ENCODE measurements at places on chromosomes 11 and 22. TPM values are rescaled to one million over a fixed set of nuclear protein-coding genes. Genes with fewer than 3 reads are reported as not detected.
A peak's percentile ranks its signal among the peaks of the same experiment; 100 is the strongest.

MAJIN gene
- total RNA-seq = not detected

- H3K27ac ChIP-seq = no peak overlapping the region
- no peaks in the 10 kb centered on the region for H3K27me3 ChIP-seq
- peak; percentile 42 for DNase-seq
- peak overlapping the region; percentile 54 for H3K4me3 ChIP-seq
- peaks cover 25% of the 10 kb centered on the region for H3K36me3 ChIP-seq
These were observed 585 bp downstream of the THYN1 start for GRCh38 chr11:134252346-134253187.

DNA sequence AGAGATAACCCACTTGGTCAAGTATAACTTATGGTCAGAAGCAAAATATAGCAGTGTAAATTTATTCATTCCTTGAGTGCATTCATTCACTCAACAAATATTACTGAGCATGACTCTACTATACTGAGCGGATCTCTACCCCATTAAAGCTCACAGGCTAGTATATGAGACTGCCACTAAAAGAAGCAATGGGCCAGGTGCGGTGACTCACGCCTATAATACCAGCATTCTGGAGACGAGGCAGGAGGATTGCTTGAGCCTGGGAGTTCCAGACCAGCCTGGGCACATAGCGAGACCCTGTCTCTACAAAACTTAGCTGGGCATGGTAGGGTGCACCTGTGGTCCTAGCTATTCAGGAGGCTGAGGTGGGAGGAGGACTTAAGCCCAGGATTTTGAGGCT, 197.6 kb upstream of the BLID start:
- no peak overlapping the region for H3K4me3 ChIP-seq
- DNase-seq = no peak
- H3K36me3 ChIP-seq = no peaks in the 10 kb centered on the region
- no peaks in the 10 kb centered on the region for H3K27me3 ChIP-seq
- peaks cover 52% of the 10 kb centered on the region for H3K4me1 ChIP-seq

GRCh38 chr22:20803696-20804324, 29.9 kb downstream of the SERPIND1 start:
- H3K36me3 ChIP-seq = peaks cover 48% of the 10 kb centered on the region
- H3K4me3 ChIP-seq = no peak overlapping the region
- no peak overlapping the region for H3K27ac ChIP-seq
- DNase-seq = peak; percentile 56
- H3K4me1 ChIP-seq = no peaks in the 10 kb centered on the region
- no peaks in the 10 kb centered on the region for H3K27me3 ChIP-seq

MIOX gene
- not detected for total RNA-seq

DNA sequence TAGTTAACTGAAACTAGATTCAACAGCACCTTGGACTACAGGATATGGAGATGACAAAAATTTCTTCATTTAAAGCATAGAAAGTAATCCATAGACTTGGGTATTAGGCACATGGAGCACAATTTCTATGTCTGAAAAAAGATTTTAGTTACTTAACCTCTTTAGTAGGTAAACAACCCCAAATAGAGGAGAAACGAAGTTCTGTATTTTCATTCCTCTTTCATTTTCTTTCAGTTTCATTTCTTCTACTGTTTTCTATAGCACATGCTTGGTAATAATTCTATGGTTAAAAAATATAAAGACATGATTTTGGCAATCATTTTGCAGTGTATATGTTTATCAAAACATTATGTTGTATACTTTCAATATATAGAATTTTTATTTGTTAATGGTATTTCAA, 99.5 kb downstream of the CASP12 start:
- DNase-seq = no peak
- H3K36me3 ChIP-seq = no peaks in the 10 kb centered on the region
- no peaks in the 10 kb centered on the region for H3K27me3 ChIP-seq
- H3K4me1 ChIP-seq = peaks cover 10% of the 10 kb centered on the region

DNA sequence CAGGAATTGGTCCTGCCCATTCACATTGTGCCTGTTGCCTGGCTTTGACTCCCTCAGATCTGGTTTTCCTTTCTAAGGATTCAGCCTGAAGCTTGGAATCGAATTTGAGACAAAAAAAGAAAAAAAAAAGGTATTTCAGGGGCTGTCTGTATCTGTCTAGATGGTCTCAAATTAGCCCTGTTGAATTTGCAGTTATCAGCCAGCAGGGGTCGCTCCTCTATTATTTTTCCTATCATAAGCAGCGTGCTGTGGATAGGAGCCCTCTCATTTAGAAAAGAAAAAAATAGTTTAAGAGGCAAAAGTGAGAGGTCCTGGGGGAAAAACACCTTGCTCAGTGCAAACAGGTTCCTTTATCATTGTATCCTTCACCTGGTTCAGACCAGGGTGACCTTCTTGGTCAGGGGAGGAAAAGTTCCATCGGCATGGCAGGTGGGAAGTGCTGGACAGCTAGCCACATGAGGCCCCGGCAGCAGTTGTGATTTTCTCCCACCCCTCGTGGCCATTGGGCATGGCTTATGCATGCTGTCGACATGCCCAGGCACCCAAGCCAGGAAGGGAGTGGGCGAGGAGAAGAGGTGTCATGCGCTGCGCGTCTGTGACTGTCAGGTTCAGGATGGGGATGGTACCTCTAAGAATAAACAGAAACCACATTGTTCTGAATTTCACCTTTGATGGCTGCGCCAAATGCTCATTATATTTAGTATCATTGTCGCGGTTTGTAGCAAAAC, 13.1 kb downstream of the OR5AK2 start:
- DNase-seq = no peak
- H3K4me1 ChIP-seq = no peaks in the 10 kb centered on the region
- no peaks in the 10 kb centered on the region for H3K36me3 ChIP-seq
- H3K4me3 ChIP-seq = no peak overlapping the region
- no peaks in the 10 kb centered on the region for H3K27me3 ChIP-seq

DNA sequence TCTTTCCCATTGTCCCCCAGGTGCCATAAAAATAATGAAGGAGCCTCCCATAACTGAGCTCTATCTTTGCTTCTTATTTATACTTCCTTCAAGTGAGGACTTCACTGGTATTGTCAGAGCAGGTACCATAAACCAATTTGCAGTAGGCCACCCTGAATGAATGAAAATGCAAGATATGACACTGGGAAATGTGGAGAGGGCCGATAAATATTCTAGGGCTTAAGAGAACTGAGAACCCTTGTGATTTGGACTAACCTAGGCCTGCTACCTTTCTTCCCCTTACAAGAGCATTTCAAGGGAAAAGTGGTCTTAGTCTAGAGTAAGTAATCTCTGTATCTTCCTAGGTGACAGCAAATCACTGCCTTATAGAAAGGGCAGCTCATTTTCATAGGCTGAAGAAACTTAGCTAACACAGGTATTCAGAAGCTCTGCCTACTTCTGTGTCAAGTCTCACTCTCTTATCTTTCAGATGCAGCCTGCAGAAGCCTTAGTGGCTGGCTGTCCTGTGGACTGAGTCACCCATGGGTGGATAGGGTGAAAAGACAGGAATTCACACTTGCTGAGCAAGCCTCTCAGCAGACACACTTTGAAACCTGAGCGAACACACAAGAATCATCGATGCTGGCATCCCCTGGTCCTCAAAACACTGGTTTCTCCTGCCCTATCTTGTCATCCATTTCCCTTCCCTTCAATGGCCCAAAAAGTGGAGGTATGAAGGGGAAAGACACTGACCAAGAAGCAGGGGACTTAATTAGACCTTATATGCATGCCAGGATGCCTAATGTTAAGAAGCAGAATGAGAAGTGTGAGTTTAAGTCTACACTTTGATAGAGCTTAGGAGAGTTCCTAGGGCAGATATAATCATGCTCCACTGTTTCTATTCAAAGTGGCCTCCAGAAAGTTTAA, 15.2 kb downstream of the NRIP3 start:
- no peak overlapping the region for H3K27ac ChIP-seq
- no peaks in the 10 kb centered on the region for H3K36me3 ChIP-seq
- no peaks in the 10 kb centered on the region for H3K27me3 ChIP-seq
- no peak overlapping the region for H3K4me3 ChIP-seq

DNA sequence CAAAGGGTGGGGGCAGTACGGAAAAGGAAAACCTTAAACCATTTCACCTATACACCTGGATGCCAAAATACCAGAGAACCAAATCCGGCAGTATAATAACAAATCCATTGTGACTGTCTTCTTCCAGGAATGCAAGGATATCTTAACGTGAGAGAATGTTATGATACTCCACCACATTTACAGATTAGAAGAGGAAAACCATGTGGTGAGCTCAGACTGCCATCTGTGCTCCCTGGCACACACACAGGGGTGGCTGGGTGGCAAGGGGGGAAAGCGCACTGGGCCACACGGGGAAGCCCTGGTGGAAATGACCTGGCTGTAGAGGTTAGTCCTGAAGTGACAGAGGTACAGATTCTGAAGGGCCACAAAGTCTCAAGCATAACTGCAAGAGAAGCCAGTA, 9.9 kb downstream of the EIF1AD start:
- no peak overlapping the region for H3K27ac ChIP-seq
- no peaks in the 10 kb centered on the region for H3K27me3 ChIP-seq
- H3K36me3 ChIP-seq = no peaks in the 10 kb centered on the region
- no peaks in the 10 kb centered on the region for H3K4me1 ChIP-seq
- DNase-seq = no peak

- no peaks in the 10 kb centered on the region for H3K36me3 ChIP-seq
- no peak overlapping the region for H3K27ac ChIP-seq
- no peaks in the 10 kb centered on the region for H3K4me1 ChIP-seq
- DNase-seq = no peak
- no peaks in the 10 kb centered on the region for H3K27me3 ChIP-seq
- no peak overlapping the region for H3K4me3 ChIP-seq
These were observed 453.6 kb downstream of the TMEM135 start for GRCh38 chr11:87491381-87491780.

DNA sequence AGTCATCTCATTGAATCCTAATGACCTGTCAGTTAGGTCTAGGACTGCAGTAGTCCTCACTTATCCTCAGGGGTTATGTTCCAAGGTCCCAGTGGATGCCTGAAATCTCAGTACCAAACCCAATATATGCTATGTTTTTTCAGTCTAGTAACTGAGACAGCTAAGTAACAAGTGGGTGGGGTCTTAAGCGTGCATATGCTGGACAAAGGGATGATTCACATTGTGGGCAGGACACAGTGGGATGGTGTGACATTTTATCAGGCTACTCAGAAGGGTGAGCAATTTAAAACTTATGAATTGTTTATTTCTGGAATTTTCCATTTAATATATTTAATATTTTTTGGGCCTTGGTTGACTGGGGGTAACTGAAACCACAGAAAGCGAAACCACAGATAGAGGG, 29.0 kb downstream of the DDX10 start:
- no peak overlapping the region for H3K4me3 ChIP-seq
- H3K27ac ChIP-seq = no peak overlapping the region
- peak; percentile 30 for DNase-seq
- peaks cover 18% of the 10 kb centered on the region for H3K36me3 ChIP-seq

GRCh38 chr11:19952116-19952605, 208.1 kb downstream of the DBX1 start:
- H3K27me3 ChIP-seq = no peaks in the 10 kb centered on the region
- no peak for DNase-seq
- peak overlapping the region; percentile 7 for H3K27ac ChIP-seq
- peaks cover 54% of the 10 kb centered on the region for H3K4me1 ChIP-seq

DNA sequence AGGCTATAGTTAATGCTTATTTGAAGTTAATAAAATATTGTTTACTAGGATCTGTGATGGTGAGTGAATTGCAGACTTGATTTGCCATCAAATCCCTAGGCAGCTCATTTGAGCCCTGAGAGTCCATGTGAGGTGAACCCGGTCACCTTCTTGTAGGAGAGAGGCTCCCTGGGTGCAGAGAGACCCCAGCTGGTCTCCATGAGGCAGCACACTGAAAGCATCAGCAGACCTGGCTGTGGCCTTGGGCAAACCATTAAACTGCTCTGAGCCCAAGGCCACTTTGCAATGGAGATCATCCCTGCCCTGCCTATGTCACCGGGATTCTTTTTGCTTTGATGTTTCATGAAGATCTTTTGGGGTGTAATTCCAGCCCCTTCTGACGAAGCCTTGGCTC, 125.2 kb downstream of the MICAL2 start:
- DNase-seq = peak; percentile 59
- no peaks in the 10 kb centered on the region for H3K27me3 ChIP-seq
- peak overlapping the region; percentile 79 for H3K27ac ChIP-seq
- peaks cover 8% of the 10 kb centered on the region for H3K4me1 ChIP-seq
- H3K4me3 ChIP-seq = no peak overlapping the region

GRCh38 chr11:6548121-6548520, 51.0 kb downstream of the DNHD1 start:
- no peak overlapping the region for H3K27ac ChIP-seq
- H3K27me3 ChIP-seq = no peaks in the 10 kb centered on the region

Measured in cardiac muscle cell (in vitro differentiated cells and primary cell).